ENCODE measurements at places on chromosomes 13 and 19.

GRCh38 chr19:18514800-18515682, 6.8 kb downstream of the ELL start:
- DNase-seq: no peak

- no peak for DNase-seq
Observed at GRCh38 chr19:42532891-42533290, 4.6 kb upstream of the CEACAM1 start.

- DNase-seq: no peak
Observed at GRCh38 chr19:45906221-45906620, 3.8 kb upstream of the MYPOP start.

DNA sequence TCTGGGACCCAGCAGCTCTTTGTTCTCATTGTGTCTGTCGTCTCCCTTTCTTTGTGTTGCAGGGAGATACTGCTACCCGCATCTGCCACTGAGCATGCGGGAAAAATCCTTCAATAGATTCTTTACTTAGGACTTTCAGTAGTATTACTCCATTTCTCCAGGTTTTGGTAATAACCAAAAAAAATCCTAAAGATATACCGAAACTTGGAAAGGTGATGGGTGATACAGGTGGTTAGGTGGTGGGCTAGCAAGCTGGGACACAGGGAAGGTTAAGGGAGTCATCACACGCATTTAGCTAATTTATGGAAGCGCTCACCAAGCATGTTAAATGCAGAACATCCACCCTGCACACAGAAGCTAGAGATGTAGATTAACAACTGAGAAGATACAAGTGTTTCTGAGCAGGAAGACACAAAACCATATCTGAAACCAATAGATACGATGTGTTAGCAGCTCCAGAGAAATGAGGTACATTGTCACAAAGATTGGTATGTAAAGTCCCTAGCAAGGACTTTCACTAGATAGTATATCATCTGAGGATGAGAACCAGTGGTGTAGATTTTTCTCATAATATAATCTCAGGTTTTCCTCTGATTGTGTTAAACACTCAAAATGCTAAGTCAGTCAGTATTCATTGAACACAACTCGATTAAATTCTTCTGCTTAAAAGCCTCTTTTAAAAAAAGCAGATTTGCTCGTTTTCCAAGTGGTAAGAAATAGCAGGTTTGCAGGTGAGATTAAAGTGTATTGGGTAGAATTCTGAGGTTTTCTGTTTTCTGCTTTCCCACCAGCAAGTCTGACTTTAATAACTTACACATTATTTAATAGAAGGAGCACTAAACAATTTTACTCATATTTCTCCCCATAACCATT, 1.2 kb upstream of the SLAIN1 start:
- peak; percentile 37 for DNase-seq

- DNase-seq: no peak
Observed at GRCh38 chr13:93476175-93476574, 249.6 kb downstream of the GPC6 start.

DNA sequence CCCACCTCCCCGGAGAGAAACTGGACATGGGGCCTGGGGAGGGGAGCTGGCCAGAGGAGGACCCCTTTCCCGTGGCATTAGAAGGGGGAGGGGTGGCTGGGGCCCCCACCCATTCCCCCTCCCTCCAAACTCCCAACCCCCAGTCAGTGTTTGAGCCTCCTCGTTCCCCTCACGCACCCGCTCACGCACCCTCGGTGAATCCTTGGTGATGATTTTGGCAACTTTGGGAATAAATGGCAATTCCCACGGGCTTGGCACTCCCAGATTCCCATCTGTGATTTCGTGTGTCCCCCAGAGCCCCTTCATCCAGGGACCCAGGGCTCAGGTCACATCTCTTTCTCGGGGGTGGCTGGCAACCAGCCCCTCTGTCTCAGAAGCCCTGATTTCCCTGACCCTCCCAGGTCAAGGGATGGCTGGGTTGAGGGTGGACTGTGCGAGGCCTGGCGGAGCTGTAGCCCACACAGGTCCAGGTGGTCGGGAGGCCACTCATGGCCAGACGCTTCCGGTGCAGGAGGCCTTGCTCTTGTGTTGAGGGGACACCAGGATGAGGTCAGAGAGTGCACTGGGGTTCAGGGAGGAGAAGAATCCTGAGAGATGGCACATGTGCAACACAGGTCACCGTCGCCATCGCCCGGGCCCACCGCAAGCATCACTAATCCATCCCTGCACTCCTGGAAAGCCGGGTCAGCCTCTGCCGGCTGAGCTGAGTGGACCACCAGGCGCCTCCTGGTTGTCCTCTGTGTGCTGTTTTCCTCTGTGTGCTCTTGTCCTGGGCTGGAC, 20.7 kb downstream of the EPN1 start:
- DNase-seq: no peak

DNA sequence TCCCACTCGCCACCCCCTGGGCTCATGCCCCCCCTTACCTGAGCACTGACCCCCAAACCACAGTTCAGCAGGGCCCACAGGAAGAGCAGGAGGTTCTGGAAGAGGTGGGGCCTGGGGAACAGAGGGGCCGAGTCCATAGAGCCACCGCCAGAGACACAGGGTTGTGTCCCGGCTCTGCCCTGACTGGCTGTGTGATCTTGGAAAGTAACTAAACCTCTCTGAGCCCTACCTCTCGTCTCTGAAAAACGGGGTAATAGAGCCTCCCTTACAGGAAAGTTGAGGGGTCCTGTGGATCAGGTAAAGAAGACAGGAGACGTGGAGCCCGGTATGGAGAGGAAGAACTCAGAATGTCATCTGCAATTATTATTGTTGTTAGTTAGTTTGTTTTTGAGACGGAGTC, 2.0 kb downstream of the ADAMTSL5 start:
- DNase-seq: no peak

DNA sequence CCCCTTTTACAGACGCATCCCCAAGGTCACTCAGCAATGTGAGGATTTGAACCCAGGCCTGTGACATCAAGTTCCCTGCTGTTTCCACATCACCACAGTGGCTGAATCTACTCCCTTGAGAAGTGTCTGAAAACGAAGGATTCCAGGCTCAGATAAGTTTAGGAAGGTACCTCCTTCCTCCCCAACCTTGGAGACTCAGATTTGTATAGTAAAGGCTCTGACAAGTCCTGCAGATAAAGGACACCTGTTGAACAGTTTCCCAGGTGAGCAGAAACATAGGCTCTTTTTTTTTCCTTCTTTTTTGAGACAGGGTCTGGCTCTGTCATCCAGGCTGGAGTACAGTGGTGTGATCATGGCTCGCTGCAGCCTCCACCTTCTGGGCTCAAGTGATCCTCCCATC, 56.4 kb upstream of the PTPRS start:
- DNase-seq: no peak

- no peak for DNase-seq
Observed at GRCh38 chr19:56201973-56202372, at the start of gene ZSCAN5C. TSS of gene ZSCAN5C (plus strand) at chr19:56202273. CDS start at chr19:56205914, 3,641 bp downstream.

GRCh38 chr13:59494560-59494970, 669.2 kb downstream of the DIAPH3 start:
- no peak for DNase-seq

DNA sequence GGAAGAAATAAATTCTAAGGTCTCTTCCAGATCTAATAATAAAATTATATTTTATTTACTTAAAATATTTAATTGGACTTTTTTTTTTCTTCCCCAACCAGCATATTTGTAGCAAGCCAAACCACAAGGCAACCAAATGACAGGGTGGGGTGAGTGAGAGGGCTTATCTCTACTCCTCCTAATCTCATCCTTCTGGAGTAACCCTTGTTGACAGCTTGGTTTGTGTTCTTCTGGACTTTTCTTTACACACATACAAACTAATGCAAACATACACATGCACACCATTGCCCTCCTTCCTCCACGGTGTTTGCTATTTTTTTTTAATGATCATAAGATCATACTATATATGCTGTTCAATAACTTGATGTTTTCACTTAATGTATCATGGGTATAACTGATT, 383.1 kb downstream of the DLEU7 start:
- DNase-seq: no peak
